ENCODE measurements at places on chromosomes 3 and 15.

DNA sequence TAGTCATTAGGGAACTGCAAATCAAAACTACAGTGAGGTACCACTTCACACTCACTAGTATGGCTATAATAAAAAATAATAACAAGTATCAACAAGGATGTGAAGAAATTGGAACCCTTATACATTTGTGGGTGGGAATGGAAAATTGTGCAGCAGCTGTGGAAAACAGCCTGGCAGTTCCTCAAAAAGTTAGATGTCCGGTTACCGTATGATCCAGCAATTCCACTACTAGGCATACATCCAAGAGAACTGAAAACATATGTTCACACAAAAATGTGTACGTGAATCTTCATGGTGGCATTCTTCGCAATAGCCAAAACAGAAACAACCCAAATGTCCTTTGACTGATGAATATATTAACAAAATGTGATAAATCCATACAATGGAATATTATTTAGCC, 187.9 kb upstream of the LYSMD4 start:
- DNase-seq = peak; percentile 11

- no peak for DNase-seq
These were observed 212.4 kb downstream of the TBC1D2B start for GRCh38 chr15:77865106-77865610.

DNA sequence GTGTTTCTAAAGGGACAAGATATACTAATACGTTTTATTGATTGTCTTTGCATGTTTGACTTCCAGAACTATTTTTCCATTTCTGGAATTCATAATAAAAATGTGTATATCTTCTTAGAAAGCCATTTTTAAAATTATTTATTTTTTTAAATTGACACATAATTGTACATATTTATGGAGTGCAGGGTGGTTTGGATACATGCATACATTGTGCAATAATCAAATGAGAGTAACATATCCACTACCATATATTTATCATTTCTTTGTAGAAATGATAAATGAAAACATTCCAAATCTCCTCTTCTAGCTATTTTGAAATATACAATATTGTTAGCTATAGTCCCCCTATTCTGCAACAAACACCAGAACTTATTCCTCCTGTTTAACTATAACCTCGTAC, 156.5 kb upstream of the ABI3BP start:
- no peak for DNase-seq

DNA sequence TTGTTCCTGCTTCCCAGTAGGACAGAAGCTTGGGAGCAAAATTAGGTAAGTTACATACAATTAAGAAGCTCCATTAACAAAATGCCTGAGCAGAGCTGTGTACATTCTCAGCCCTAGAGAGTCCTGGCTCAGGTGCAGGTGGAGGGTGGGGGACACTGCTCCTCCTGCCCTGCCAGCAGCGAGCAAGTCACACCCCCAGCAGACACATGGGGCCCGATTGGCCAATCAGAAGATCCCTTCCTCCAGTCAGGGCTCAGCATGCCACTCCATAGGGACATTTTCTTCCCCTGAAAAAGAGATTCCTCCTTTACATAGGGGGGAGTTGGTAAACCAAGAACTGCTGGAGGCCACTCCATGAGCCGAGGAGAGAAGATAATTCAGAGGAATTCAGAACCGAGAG, 62.1 kb downstream of the PLXNA1 start:
- peak; percentile 25 for DNase-seq

GRCh38 chr3:85342915-85343314, 384.1 kb downstream of the CADM2 start:
- peak; percentile 1 for DNase-seq

DNA sequence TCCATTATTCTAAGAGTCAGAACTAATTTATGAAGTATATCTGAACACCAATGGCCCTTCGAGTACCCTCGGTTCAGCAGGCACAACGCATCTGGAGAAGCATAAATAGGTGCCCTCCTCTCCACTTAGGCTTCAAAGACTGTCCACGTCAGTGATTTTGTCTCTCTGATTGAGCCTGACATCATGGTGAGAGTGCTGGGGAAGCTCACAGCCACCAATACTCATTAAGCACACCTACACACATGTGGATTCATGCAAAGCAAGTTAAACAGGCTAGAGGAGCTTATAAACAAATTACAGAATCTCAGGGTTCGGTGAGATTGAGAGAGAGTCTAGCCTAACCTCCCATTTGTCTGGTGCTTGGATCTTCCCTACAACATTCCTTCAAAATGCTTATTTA, 3.6 kb downstream of the CLDN1 start:
- DNase-seq = no peak

DNA sequence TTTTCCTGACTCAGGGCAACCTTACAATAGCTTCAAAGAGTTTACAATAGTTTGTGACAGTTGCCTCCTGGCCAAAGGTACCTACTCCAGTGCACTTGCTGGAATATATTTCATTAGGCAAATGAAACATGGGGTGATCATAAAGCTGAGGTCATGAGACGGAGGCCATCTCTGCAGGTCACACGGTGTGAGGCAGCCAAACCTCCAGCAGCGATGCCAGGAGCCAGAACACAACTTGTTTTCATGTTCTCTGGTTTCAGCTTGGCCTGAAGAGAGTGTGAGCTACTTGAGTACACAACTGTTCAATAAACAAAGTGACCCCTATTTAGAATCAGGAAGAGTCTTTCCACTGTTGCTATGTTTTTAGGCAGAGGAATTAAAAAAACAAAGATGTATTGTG, 42.7 kb upstream of the PYGO1 start:
- DNase-seq = no peak

DNA sequence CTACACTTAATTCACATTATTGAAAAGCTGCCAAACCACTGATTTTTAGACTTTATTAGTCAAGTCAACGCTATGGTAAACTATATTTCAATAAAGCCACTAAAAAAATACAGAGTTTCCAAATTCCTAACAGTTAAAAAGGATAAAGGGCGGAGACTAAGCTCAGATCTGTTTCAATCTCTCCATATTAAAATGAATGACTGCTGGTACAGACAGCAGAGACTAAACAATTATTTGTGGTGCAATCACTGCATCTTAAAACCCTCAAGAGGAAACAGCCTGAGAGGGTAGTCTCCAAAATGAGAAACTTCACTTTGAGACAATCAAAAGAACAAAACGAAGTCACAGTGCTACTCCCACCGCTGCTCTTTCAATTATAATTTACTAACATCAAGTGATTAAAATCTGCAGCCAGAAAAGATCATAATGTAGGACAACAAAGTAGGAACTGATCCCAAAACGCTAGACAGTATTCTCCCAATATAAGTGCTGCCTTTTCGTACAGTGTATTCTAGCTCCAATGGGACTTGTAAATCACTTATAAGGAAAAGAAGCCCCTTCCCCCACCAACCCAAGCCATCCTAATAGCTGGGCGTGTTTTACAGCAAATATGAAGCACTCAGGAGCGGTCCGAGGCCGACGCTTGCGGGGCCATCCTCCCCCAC, 1.2 kb downstream of the UBP1 start:
- DNase-seq = peak; percentile 44

GRCh38 chr3:133439563-133439962, 39.7 kb downstream of the BFSP2 start:
- no peak for DNase-seq

DNA sequence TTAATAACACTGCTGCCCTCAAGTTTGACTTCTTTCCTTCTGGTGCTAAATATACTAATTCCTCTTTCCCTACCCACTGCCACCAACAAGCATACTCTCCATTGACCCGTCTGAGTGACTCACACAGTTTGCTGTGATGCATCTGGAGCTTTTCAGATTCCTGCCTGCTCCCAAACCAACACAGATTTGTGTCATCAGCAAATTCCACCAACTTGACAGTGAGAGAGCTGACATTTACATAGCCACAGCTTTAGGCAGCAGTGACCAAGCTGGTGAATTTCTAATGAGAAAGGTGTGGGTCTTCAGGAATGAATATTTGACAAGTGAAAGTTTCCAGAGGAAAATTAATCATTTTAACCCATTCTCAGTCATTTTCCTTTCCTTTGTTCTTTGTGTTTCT, 96.5 kb upstream of the PRICKLE2 start:
- peak; percentile 90 for DNase-seq

DNA sequence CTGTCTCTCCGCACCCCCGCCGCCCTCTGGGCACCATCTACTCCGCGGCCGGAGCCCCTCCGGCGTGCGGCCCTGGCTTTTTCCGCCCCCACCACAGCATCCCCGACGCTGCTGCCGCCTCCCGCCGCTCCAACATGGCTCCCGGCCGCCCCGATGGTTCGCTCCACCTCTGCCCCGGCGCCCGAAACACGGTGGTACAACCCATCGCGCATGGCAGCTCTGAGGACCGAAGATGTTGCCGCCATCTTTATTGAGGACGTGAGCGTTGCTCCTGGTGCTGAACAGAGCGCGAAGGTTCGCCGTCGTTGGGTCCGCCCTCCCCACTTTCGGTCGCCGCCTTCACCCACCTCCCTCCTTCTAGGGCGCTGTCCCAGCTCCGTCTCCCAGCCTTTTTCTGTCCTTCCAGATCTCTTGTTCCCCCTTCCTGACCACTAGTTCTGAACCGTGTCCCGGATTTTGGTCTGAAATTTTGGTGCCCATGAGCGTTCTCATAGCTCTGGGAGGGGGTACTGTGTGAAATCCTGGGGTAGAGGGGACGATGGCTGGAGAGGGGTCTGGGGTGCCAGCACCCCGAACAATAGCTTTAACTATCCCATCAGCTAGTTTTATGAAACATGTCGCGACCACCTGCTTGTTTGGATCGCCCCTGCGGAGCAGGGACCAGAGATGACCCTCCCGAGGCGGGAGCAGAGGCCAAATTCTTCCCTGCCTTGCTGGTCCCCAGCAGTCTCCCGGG, at the start of gene CELSR3:
CELSR3 (minus strand) TSS at position 134 of the 736 bp plus-strand sequence. CDS start 252 bp downstream, outside the sequence.
- DNase-seq = peak; percentile 86

DNA sequence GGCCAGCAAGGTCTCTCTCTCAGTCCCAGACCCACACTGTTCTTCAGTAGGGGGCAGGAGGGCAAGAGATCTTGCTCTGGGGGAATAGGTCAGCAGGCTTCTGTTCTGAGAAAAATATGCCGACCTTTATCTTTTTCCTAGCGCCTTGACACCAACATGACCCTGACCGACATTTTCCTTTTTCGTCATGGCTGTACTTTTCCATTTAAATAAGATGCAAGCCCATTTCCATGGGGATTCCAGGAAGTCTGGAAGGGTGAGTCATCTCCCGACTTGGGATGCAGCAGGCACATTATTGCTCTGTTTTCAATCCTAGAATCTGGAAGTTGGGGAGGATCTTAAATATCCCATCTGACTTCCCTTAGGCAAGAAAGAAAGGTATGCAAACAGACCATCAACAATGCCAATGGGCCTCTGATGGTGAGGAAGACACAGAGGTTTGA, 261.5 kb upstream of the LRTM1 start:
- DNase-seq = peak; percentile 98

DNA sequence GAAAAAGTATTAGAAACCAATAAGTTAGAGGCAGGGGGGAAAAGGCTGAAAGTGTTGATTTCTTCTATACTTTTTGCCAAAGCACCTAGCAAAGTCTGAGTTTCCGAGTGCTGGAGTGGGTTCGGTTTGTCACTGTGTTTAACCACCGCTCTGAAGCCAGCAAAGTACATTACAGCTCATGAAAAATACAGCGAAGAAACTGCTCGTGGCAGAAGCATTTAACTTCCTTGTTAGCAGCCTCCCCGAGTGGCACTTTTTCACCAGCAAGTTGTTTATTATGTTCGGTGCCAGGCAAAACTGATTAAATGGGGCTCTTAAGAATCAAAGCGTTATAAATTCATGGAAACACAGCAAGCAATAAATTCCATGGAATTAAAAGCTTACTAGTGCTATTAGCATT, 313.6 kb downstream of the FOXP1 start:
- no peak for DNase-seq

- DNase-seq = no peak
These were observed 2.2 kb upstream of the CD47 start for GRCh38 chr3:108093021-108093420.

DNA sequence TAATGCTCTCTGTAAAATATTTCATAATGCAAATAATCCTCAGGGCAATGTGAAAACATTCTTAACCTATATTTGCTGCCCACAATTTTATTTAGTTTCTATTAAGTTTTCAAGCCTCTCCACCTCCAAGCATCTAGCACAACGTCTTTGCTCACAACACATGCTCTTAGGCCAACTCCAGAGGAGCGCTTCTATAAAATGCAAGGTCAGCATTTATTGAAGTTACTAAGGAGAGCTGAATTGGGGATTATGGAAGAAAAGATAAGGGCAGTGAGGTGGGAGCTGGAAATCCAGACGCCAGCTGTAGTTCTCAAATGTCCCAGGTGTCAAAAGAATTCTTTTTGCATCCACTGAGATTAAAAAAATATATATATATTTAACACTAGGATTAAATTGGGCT, 996 bp downstream of the RABL3 start:
- DNase-seq = no peak

GRCh38 chr3:172257648-172258400, 190.4 kb downstream of the GHSR start:
- DNase-seq = peak; percentile 79

DNA sequence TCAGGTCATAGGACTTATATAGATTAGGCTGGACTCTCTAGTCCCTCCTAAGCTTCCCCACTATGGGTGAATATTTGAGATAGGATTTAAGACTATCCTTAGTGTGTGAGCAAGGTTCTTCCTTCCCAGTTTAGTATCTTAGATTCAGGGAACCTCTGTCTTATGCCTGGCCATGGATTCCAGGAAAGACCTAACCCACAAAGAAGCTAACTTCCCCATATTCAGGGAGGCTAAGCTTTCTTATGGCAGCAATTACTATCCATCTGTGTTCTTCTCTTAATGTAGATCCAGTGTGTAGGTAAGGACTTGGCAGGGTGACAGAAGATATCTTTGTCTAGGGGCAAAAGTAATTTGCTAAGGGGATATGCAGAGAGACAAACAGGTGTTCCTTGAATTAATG, 25.5 kb upstream of the PIK3R4 start:
- DNase-seq = no peak

GRCh38 chr15:91953432-91953831, 99.9 kb downstream of the SLCO3A1 start:
- DNase-seq = no peak

DNA sequence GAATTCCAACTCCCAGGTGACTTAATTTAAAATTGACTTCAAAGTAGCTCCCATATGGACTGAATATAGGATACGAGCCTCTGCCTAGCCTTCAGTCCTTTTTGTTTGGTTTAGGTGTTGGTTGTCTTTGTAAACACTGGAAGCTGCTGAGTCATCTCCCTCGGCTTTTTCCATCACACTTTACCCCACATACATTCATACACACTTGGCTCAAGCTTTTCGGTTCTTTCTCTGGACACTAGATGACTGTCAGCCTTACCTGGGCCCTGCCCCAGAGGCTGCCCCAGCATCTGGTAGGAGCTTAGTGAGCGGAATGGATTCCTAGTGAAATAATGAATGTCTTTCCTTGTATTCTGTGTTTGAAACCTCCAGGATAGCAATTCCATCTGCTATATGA, 201.5 kb upstream of the IL12A start:
- peak; percentile 69 for DNase-seq

GRCh38 chr3:51393564-51393963, 2.5 kb downstream of the RBM15B start:
- DNase-seq = no peak

GRCh38 chr3:112134335-112135124, 1.5 kb upstream of the GCSAM start:
- no peak for DNase-seq

- peak; percentile 48 for DNase-seq
These were observed 34.2 kb downstream of the KAT2B start for GRCh38 chr3:20074226-20075063.

GRCh38 chr3:30650348-30650995, 44.1 kb downstream of the TGFBR2 start:
- no peak for DNase-seq

GRCh38 chr3:87267953-87268645, 8.3 kb downstream of the POU1F1 start:
- no peak for DNase-seq

Data from fibroblast of skin of scalp (primary cell).